ENCODE measurements at places on chromosomes 16 and 17.

DNA sequence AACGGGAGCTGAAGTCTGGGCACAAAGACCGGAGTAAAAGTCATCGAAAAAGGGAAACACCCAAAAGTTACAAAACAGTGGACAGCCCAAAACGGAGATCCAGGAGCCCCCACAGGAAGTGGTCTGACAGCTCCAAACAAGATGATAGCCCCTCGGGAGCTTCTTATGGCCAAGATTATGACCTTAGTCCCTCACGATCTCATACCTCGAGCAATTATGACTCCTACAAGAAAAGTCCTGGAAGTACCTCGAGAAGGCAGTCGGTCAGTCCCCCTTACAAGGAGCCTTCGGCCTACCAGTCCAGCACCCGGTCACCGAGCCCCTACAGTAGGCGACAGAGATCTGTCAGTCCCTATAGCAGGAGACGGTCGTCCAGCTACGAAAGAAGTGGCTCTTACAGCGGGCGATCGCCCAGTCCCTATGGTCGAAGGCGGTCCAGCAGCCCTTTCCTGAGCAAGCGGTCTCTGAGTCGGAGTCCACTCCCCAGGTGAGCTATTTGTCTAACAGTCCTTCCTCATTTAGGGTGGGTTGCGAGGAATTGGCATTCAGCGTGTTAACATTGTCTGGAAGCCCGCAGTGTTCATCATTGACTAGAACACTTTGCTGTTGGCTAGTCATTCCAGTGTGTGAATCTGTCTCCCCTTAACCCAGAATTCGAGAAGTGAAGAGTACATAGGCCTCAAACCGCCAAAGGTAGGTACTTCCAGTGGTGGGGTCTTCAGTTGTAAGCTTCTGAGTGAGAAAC is 1.5 kb downstream of the CDK12 start:
- no peak for DNase-seq

GRCh38 chr16:31441956-31442355 is 633 bp downstream of the ZNF843 start:
- DNase-seq: no peak

DNA sequence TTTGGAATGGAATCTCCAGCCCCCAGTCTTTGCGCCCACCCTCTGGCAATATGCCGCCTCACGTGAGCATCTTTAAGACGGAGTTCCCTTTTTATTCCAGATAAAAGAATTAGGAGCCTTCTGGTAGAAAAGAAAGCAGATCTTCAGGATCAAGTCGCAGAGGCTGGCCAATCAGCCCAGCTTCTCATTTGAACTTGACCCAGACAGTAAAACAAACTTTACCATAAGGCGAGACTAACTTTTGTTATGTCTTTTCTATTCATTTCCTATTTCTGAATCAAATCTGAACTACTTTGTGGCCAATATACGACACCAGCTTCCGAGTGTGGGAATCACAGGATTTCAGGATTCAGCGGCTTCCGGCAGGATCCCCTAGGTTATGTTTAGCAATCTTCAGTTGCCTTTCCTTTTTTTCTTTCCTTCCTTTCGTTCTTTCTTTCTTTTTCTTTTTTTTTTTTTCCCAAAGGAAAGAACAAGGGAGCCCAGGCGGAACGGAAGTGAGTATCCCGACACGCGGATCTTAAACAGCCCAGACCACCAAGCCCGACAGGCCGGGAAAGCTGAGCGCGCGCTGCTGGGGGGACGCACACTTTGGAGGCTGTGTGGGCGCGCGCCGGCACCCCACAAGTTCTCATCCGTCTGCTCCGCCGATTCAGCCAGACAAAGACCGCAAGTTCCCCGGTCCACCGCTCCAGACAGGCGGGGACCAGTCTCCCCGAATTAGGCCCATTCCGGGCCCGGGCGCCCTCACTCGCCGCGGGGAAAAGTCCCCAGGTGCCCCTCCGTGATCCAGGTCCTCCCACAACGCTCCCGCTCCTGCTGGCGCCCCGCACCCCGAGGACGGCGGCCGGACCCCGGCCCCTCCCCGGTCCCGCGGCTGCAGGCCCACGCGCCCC is 633 bp downstream of the TBC1D16 start:
- DNase-seq: peak; percentile 42

GRCh38 chr17:6797718-6798351 is 21.8 kb downstream of the FBXO39 start:
- DNase-seq: no peak

- DNase-seq: no peak
These were observed 439.8 kb downstream of the SOX9 start for GRCh38 chr17:72560303-72561247.

DNA sequence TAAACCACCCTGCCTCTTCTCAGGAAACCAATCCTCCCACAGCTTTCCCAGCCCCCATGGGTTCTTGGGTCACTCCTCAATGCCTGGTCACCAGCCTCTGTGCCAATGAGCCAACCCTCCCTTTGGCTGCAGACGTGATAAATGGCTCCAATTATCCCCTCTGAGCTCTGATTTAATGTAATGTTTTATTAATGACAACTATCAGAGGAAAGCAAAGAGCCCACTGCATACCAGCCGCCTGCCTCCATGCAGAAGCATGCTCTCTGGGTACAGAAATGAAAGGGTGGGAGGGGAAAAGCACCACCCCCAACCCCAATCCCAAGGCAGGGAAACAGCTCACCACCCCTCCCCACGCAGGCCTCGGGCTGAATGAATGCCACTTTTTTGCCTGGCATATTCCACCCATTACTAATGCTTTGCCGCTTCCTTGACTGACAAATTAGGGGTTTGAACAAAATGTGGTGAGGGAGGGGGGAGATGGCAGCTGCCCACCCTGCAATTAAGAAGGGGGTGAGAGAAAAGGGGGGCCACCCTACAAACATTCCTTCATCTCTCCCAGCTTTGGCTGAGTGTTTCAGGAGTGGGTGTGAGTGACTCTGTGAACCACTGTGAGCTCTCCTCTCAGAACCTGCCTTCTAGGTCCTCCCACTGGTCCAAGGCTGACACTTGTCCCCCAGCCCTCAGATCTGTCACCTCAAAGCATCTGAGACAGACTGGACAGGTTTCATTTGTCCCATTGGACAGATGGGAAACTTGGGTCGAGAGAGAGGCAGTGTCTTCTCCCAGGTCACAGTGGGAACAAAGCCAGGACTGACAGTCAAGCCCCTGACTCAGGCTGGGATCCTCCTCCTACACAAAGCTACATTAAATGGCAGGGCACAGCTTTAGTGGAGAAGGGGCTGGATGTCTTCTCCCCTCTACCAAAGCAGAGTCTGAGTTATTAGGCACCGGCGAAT is 161.5 kb downstream of the TMEM132E start:
- DNase-seq: no peak

DNA sequence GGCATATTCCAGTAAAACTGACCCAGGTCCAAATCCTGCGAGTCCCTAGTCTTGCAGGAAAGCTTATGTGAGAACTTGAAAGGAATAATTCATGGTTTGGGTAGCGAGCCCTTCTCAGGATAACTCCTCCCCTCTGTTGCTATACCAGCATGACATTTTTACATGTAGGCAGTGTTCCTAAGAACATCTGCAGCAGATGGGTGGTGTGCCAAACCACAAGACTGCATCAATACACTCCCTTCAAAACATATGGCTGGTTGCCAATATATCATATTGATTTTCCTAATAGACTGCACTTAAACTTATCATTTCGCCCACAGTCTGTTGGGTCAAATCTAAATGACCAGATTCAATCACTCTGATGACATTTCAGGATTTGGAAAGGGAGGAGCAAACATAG is 19.9 kb downstream of the PSME3IP1 start:
- DNase-seq: no peak

DNA sequence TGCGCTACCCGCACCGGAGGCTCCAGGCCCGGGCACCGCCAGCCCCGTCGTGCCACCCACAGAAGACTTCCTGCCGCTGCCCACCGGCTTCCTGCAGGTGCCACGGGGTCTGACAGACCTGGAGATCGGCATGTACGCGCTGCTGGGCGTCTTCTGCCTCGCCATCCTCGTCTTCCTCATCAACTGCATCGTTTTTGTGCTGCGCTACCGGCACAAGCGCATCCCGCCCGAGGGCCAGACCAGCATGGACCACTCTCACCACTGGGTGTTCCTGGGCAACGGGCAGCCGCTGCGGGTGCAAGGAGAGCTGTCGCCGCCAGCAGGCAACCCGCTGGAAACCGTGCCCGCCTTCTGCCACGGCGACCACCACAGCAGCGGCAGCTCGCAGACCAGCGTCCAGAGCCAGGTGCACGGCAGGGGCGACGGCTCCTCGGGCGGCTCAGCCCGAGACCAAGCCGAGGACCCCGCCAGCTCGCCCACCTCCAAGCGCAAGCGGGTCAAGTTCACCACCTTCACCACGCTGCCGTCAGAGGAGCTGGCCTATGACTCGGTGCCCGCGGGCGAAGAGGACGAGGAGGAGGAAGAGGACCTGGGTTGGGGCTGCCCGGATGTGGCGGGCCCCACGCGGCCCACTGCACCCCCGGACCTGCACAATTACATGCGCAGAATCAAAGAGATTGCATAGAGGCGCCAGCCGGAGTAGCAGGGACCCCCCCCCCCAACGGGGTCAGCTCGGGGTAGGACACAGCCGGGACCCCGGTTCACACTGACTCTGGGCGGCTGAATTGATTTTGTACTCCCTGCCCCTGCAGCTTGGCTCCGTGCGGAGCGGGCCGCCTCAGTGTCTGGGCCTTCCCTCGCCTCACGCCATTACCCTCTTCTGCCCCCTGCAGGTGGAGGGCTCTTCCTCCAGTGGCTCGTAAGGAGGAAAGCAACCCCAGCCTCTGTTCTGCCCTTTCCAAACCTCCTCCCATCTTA is 58.5 kb downstream of the TMEM132E start:
- peak; percentile 83 for DNase-seq

GRCh38 chr17:72192800-72193192 is 72.0 kb downstream of the SOX9 start:
- no peak for DNase-seq

GRCh38 chr17:48628649-48629410 is 2.7 kb upstream of the HOXB9 start:
- no peak for DNase-seq

- no peak for DNase-seq
These were observed 48.7 kb downstream of the MRPS23 start for GRCh38 chr17:57801044-57801711.

DNA sequence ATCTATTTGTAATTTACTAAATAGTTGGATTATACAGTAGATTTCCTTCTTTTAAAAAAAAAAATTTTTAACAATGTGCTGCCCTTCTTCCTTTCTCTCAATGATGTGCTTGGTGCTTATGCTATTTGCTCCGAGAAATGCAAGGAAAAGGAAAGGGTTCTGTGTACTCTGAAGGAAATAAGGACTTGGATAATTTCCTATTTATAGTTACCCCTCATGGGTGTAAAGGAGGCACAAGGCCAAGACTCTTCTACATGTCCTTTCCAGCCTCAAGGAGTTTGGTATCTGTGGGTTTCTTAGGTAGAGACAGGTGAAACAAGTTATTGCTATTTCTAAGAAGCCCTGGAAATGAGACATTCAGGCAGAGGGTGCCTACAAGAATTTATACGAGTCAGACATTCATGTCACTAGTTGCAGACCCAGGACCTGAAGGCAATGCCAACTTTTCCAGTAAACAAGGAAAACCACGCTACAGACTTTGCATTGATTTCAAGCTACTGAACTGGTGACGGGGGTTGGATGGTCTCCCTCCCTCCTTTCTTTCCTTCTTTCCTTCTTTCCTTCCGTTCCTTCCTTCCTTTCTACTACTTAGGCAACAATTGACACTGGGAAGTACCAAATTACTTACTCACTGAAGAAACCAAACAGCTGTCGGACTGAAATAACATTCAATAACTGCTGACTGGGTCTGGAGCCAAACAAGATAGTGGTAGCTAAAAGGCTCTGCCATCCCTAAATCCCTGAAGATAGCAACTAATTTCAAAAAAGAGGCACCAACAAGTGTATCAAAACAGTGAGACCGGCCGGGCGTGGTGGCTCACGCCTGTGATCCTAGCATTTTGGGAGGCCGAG is 33.8 kb upstream of the GHDC start:
- DNase-seq: no peak

DNA sequence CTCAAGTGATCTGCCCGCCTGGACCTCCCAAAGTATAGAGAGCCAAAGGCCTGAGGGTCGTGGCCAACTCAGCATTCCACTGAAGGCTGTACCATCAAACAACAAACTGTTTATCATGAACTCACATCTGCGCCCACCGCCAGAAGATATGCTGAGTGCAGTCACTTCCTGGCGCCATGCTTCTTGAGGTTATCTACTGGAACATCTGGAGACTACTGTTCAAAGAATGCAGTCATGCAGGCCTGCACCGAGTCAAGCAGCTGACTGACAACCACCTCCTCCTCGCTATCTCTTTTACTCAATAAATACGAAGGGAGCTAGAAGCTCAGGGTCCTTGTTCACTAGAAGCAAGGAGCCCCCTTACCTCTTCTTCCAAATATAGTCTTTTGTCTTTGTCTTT is 473.9 kb upstream of the EEF2KMT start:
- DNase-seq: no peak

- DNase-seq: no peak
These were observed 30.9 kb downstream of the DCAKD start for GRCh38 chr17:45020354-45021138.

DNA sequence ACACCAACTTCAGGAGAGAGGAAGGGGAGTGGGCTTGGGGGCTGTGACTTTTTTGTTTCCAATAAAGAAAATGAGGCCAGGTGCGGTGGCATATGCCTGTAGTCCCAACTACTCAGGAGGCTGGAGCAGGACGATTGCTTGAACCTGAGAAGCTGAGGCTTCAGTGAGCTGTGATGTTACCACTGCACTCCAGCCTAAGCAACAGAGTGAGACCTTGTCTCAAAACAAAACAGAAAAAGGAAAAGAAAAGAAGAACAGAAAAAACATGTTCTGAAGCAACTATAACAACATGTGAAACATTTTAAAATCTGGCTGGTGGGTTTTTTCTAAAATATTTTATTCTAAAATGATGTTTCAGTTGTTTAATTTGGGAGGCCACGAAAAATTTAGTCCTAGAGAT is 554.0 kb upstream of the ZFHX3 start:
- no peak for DNase-seq

DNA sequence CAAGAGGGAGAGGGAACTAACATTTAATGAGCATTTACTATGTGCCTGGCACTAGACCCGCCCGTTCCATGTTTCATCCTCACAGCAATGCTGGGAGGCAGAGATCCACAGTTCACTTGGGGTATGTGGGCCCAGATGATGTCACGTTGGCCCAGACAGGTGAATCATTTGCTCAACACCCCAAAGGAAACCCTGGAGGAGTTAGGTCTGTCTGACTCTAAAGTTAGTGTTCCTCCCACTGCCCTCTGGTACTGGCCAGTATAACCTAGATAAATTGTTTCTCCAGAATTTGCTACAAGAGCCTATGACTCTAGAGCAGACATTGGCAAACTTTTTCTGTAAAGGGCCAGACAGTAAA is 164.6 kb downstream of the VPS53 start:
- DNase-seq: no peak

DNA sequence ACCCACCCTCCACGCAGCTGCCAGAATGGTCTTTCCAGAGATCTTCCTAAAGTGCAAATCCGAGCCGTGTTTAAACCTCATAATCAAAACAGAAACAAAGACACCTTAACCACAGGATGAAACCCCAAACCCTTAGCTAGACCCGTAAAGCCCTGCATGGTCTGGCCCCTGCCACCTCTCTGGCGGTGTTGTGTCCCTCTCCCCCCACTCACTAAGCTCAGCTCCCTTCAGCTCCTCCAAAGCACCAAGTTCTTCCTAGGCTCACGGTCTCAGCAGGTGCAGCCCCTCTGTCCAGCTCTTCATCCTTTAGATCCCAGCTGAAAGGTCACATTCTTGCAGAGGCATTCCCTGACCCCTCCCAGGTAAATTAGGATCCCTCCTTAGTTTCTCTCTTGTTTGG is 4.4 kb upstream of the NXPH3 start:
- no peak for DNase-seq

Data from T-cell (primary cell).